ENCODE measurements at places on chromosomes 1 and 21.

DNA sequence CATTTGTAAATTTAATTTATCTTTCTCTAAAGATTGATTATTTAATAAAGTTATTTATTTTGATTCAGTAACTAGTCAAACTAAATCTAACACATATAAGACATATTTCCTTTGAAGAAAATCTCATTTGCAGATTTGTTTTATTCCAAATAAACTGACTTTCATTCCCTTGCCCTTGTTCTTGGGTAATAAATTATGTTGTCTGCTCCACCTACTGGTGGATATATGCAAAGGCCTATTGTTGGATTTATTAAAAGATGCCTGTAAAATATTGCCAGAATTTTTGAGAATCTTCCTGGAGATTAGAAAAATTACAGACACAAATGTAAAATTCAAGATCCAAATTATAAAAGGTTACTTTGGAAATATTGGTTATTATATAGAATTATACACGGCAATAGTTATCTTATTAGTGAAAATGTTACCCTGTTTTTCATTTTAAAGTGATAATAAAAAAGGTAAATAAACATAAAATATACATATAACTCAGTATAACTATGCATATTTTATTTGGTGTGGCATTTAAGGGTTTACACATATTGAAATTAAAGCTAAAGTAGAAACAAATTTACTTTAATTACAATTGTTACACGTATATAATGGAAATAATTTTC lies 116.1 kb downstream of the SPATA17 start:
- DNase-seq: no peak

GRCh38 chr1:206524739-206525364 lies 17.5 kb downstream of the RASSF5 start:
- DNase-seq: no peak

GRCh38 chr1:85347908-85348307 lies 71.5 kb upstream of the BCL10 start:
- DNase-seq: no peak

DNA sequence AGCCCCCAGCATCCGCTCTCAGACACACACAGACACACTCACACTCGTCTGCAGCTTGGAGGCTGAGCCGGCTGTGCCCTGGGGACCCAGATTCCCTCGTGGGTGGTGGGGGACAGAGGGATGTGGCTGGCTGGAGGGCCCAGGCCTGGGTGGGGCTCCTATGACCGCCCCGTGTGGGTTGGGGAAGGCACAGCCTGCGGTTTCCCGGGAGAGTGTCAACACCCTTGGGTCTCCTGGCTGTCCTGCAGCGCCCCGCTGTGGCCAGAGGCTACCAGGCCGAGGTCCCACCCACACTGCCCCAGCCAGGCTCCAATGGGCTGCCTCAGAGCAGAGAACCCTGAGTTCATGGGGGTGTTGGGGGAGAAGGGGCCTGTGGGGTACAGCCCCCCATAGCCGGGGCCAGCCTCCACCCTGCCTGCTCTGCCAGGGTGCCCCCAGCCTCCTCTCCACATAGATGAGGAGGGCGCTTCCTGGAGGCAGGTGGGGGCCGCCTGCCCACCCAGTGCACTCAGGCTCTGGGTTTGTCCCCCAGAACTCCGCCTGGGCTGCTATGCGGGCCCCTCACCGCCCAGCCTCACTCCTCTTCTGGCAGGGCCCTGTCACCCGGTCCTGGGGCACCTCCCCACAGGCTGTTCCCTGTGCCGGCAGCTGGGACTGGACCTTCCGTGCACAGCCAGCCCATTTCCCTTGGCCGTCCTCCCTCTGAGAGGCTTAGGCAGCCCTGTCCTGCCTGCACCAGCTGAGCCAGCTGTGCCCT lies at the start of gene TTC34:
Gene TTC34, minus strand, starts transcription at position 159 of the 757 bp plus-strand sequence. CDS start 866 bp downstream, outside the sequence.
- DNase-seq: no peak

- no peak for DNase-seq
Measured at GRCh38 chr1:208531003-208531750, 287.0 kb upstream of the PLXNA2 start.
